Mammary epithelial cell (primary cell): ENCODE measurements at places on chromosomes 16 and 17.

DNA sequence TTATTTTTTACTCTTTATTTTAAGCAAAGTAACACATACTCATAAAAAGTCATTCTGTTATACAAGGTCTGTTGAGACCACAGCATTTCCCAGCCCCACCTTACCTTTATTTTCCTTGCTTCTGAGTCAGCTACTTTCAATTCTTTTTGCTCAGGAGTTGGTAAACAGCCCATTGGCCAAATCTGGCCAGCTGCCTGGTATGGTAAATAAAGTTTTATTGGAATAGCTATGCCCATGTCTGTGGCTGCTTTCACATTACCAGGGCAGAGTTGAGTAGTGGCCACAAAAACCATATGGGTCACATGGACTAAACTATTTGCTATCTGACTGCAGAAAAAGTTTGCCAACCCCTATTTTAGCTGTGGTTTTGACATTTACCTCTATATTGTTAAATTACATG lies 3.4 kb upstream of the NSRP1 start:
- DNase-seq, result peak; percentile 69

DNA sequence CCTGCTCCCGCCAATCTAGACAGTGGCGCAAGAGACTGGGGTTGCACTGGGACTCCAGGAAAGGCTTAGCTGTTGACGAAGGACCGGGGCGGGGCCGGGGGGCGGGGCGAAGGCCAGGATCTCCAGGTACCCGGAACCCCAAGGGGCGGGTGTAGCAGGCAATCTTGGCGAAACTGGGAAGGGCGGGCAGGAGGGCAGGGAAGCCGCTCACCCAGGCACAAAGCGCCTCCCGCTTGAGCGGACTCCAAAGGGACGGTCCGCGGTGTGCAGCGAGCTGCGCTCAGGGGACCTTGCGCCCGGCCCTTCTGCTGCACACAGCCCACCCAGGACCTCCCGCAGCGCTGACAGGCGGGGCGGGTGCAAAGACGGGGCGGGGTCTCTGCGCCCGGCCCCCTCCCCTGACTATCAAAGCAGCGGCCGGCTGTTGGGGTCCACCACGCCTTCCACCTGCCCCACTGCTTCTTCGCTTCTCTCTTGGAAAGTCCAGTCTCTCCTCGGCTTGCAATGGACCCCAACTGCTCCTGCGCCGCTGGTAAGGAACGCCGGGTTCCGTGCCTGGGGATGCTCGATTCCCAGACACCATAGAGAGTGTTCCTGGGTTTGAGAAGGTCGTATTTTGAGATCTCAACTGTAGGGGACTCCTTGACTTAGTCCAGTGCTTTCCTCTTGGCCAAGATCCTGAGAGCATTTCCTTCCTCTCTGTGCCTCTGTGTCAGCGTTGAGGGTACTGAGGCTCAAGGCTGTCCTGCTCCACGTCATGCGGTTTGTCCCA lies at the start of gene MT1F:
Gene MT1F (plus strand): TSS at position 405 of the 772 bp plus-strand sequence. CDS start 100 bp downstream, at position 505.
- DNase-seq, result peak; percentile 89

GRCh38 chr17:6191405-6192324 lies 121.5 kb downstream of the WSCD1 start:
- no peak for DNase-seq

- DNase-seq, result no peak
Measured at GRCh38 chr16:89009343-89010209, 32.6 kb upstream of the CBFA2T3 start.

DNA sequence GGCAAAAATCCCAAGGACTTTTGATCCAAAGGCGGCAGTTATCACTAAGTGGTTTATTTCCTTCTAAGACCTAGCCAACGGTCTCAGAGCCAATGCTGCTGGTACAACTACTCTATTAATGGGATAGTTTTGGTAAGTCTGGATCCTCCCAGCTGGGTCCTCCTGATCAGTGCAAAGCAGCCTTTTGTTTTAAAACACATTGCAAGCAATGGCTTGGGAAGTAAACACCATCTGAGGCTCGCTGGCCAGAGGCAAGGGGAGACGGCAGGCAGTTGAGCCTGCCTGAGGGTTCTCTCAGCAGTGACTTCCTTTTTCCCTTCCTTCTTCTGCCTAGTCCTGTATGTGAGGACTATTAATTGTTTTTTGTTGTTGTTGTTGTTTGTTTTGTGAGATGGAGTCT lies 1.6 kb upstream of the SLC5A10 start:
- DNase-seq, result no peak

DNA sequence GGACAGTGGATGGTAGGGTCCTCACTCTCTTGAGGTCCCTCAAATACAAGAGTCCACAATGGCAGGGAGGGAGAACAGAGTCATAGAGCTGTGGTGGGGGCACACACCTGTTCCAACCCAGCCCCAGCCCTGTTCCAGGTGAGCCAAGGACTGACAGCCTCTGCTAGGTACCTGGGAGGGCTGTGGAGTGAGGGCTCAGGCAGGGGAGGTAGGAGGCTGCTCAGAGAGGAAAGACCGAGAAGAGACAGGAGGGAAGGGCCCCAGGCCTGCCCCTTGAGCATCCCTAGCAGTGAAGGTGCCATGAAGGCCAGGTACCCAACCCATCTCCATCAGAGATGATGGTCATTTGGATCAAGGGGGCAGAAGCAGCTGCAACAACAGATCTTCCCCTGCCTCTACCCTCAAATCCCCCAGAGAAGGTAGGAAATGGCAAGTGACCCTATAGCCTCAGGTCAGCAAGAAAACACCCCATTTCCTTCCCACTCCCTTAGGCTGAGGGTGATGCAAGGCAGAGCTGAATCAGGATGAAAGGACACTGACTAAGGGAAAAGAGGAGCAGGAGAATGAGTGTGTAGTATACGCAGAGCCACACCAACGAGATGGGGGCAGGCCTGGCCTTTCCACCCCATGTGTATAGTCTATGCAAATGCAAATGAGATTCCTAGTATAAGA lies 28.6 kb downstream of the CD300LG start:
- peak; percentile 13 for DNase-seq

- DNase-seq, result no peak
Measured at GRCh38 chr16:27801289-27801945, 251.5 kb downstream of the KATNIP start.

GRCh38 chr17:43962479-43962878 lies 8.7 kb upstream of the PYY start:
- no peak for DNase-seq

DNA sequence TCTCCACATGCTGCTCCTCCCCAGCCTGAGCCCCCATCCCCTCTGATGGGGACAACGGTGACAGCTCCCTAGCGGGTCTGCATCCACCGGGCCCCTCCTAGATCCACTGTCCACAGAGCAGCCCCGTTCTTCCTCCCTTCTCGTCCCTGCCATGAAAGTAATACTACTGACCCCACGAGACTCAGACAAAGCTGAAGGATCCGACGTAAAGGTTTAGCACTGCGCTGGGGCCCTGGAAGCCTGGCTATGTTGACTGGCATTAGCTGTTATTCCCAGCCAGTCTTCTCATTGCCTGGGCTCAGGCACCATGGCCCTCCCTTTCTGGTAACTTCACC lies 30.7 kb downstream of the VAC14 start:
- DNase-seq, result no peak

- DNase-seq, result no peak
Measured at GRCh38 chr16:85138825-85139627, 26.8 kb upstream of the CIBAR2 start.

DNA sequence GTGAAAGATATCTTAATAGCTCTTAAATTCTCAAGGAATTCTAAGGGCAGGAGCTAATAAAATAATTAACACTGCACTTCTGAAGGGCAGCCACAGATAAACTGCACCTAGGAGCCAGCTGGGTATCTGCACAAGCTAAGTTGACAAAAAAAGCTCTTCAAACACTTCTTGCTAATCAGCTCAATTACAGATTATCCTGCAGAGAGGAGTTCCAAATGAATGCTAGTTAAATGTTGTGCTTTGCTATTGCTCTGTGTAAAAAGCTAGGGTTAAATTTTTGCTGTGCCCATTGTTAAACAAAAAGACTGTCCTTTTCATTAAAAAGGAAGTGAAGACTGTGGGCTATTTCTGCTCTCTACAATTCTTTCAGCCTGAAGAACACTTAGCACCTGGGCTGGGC lies 158.5 kb upstream of the SHISA6 start:
- no peak for DNase-seq

DNA sequence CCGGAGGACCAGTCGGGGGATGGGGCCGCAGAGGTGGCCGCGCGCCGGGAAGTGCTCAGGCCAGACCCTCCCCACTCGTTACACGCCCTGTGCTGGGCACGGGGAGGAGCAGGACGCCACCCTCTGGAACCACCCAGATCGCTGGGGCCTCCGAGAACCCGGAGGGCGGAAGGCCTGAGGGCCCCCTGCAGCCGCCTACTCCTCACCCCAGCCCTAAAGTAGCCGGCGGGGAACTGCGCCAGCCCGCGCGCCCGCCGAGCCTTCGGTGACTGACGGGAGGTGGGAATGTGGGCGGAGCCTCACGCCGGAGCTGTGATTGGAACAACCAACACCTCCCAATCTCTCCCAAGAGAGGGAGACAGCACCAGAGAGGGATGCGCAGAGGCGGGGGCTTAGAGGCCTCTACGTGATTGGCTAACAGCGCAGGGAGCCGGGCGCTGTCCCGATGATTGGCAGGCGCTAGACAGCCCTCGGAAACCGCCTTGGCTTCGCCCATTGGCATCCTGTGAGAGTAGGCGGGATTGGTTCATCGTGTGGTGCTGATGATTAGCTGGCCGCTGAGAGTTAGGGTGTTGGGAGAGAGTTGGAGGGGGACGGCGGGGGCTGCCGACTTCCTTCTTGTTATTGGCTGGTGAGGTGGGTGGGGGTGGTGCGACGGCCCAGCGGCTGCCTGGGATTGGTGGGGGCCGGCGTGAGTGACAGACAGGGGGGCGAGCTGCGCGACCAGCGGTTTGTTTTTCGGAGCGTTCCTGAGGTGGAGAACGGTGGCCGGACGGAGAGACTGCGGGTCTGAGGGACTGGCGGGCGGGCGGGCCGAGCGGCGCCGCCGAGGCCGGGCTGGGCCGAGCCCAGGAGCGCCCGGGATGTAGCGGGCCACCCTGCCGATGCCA lies at the start of gene MAP3K3:
Gene MAP3K3 (plus strand): TSS at position 734 of the 890 bp plus-strand sequence. CDS start 343 bp downstream, outside the sequence.
- DNase-seq, result peak; percentile 100

DNA sequence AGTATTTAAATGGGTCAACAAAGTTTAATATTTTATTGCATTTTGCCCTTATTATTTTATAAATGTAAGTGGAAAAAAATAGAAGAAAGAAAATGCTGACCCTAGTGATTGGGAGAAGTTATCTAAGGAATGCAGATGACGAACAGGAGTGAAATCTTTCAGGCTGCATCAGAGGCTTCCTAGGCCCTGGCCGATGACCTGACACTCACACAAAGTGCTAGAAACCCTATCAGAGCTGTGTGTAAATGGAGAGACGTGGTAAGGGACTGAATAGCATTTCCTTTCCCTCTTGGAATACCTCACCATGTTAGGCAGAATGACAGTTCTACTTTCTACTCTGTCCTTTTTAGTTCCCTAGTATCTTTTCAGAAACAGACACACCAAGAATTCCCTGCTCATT lies 44.9 kb upstream of the CNEP1R1 start:
- no peak for DNase-seq

DNA sequence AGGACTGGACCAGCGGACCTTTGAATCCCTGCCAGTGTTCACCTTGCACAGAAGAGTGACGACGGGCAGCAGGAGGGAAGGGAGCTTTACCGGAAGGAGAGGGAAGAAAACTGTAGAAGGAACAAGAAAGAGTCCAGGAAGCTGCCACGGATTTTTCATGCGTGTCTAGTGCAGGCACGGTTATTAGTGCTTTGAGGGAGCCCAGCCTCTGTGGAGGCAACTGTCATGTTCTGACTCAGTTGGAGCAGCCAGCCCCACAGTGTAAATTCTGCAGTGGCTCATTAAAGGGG lies 6.5 kb upstream of the HOXB13 start:
- DNase-seq, result no peak

GRCh38 chr16:6095414-6095813 lies 997.8 kb upstream of the EEF2KMT start:
- no peak for DNase-seq

- no peak for DNase-seq
Measured at GRCh38 chr17:80959330-80960036, 32.2 kb upstream of the CHMP6 start.

- DNase-seq, result no peak
Measured at GRCh38 chr16:17301593-17302135, 169.1 kb downstream of the XYLT1 start.

GRCh38 chr16:81635063-81635937 lies 143.8 kb upstream of the PLCG2 start:
- no peak for DNase-seq

DNA sequence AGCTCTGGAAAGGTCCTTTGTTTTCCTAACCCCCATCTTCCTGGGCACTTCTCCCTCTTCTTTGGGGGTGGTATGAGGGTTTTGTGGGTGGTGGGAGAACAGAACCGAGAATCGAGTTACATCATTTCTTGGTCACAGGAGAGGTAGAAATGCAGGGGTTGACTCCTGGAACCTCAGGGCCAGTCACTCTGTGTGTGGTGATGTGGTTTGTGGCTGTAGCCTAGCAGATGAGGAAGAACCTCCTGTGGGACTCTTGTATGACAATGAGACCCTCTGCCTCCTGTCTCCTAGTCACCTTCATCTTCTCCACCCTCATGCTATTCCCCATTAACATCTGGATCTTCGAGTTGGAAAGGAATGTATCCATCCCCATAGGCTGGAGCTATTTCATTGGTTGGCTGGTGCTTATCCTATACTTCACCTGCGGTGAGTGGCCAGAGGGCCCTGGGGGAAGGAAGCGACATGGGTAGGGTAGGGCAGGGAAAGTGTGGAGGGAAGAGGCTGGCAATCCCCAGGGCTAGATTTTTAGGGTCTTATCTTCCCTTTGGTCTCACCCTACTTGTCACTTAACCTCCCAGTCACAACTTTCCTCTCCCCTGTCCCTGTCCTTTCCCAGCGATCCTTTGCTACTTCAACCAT lies 5.5 kb downstream of the ODF4 start:
- DNase-seq, result no peak

DNA sequence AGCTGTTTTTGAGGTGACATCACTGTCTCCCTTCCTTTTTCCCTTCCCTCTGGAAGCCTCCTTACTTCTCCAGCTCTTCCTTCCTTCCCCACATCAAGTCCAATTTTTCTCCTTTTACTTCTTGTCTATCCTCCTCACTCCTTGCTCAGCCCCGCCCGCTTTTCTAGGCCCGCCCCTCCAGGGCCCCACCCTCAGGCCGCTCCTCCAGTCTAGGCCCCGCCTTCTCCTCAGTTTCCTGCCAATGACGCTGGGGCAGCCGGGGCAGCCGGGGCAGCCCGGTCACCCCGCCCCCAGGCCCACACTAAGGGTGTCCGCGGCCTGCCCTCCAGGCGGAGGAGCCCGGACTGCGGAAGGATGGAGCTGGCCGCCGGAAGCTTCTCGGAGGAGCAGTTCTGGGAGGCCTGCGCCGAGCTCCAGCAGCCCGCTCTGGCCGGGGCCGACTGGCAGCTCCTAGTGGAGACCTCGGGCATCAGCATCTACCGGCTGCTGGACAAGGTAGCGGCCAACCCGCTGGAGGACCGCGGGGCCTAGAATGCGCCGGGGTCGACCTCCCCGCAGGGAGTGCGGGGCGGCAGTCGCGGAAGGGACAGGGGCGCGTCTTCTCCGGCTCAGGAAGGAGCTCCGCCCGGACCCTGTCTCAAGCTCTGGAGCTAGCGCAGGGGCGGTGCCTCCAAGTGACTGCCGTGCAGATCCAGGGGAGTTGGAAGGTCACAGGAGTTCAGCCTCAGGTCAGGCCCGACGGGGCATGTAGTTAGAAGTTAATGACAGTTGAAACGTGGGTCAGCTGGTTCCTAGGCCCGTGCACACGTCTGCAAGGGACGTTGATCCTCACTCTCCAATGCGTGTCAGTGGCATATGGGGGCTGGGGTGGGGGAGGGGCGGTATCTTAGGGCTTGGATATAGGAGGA lies at the start of gene PCTP:
Gene PCTP (plus strand): TSS at position 302 of the 908 bp plus-strand sequence. CDS start 53 bp downstream, at position 355.
- DNase-seq, result peak; percentile 92
